ENCODE measurements at places on chromosomes 12 and 14. TPM values are rescaled to one million over a fixed set of nuclear protein-coding genes. Genes with fewer than 3 reads are reported as not detected.

NPAS3 gene
- 0.60 TPM for total RNA-seq

NR1H4 gene
- total RNA-seq: not detected

SAMD15 gene
- 0.99 TPM for total RNA-seq

IL22 gene
- not detected for total RNA-seq

TTC7B gene
- 34.0 TPM for total RNA-seq

CACNA1C gene
- total RNA-seq: 1.9 TPM

RNASE1 gene
- total RNA-seq: 2.2 TPM

RFX4 gene
- not detected for total RNA-seq

KRT8 gene
- 290 TPM for total RNA-seq

ERG28 gene
- total RNA-seq: 32.6 TPM

ZC2HC1C gene
- total RNA-seq: 1.7 TPM

SERPINA10 gene
- not detected for total RNA-seq

DPF3 gene
- 0.19 TPM for total RNA-seq

KRT77 gene
- total RNA-seq: not detected

APOF gene
- total RNA-seq: not detected

TCL1A gene
- 0.65 TPM for total RNA-seq

MYO1H gene
- total RNA-seq: not detected

CLEC4A gene
- total RNA-seq: not detected

ZDHHC22 gene
- 55.2 TPM for total RNA-seq

CLEC7A gene
- total RNA-seq: not detected

C14orf39 gene
- 1.2 TPM for total RNA-seq

WNT5B gene
- total RNA-seq: 1.2 TPM

GYS2 gene
- total RNA-seq: not detected

ZNF384 gene
- 60.1 TPM for total RNA-seq

ZC3H10 gene
- 11.2 TPM for total RNA-seq

IGFBP6 gene
- 13.7 TPM for total RNA-seq

NFATC4 gene
- total RNA-seq: 47.3 TPM

DHRS2 gene
- total RNA-seq: 0.44 TPM

All from H1 (cell line).